Tongue (tissue), 3 donors: ENCODE measurements at places on chromosomes 3 and 15. TPM values are rescaled to one million over a fixed set of nuclear protein-coding genes. Genes with fewer than 3 reads are reported as not detected.

Gene TIPIN
- 10.7 TPM for total RNA-seq

Gene RNF168
- total RNA-seq, result 18.8 TPM

Gene CELF6
- 1.3 TPM for total RNA-seq

Gene LRTM1
- 84.2 TPM for total RNA-seq

Gene STAG1
- 95.8 TPM for total RNA-seq

Gene EFHB
- total RNA-seq, result 1.7 TPM

Gene CNTN3
- 6.9 TPM for total RNA-seq

Gene SPINT1
- total RNA-seq, result 49.2 TPM

Gene DPPA4
- 1.7 TPM for total RNA-seq

Gene ZNF385D
- total RNA-seq, result 5.4 TPM

Gene HGD
- 2.5 TPM for total RNA-seq

Gene ROBO2
- 22.1 TPM for total RNA-seq

Gene ACTC1
- 1,740 TPM for total RNA-seq

Gene NCKIPSD
- total RNA-seq, result 11.3 TPM

Gene OR5K2
- not detected for total RNA-seq

Gene B3GALNT1
- total RNA-seq, result 27.5 TPM

Gene ROPN1B
- total RNA-seq, result 1.3 TPM

Gene PSTPIP1
- total RNA-seq, result 5.3 TPM

Gene BUB1B
- 26.4 TPM for total RNA-seq

Gene ZNF619
- total RNA-seq, result 8.4 TPM

Gene MUC13
- not detected for total RNA-seq

Gene NOX5
- total RNA-seq, result not detected

Gene GRAMD2A
- 0.51 TPM for total RNA-seq

Gene FOXB1
- not detected for total RNA-seq

Gene LIPH
- 1.3 TPM for total RNA-seq

Gene TERC
- 179 TPM for total RNA-seq

Gene FBXW12
- total RNA-seq, result not detected

Gene TMCO5A
- not detected for total RNA-seq

Gene ACTRT3
- total RNA-seq, result 1.7 TPM

Gene CNTN4
- 34.3 TPM for total RNA-seq

Gene GOLGA8G
- not detected for total RNA-seq

Gene ACKR2
- 2.2 TPM for total RNA-seq

Gene PLA2G4B
- 10.7 TPM for total RNA-seq

Gene OSBPL10
- 40.6 TPM for total RNA-seq

Gene MED12L
- total RNA-seq, result 8.5 TPM

Gene SLC9A9
- total RNA-seq, result 28.4 TPM

Gene BFSP2
- not detected for total RNA-seq

Gene RASL12
- 32.8 TPM for total RNA-seq

Gene FGD5
- total RNA-seq, result 26.1 TPM

Gene GOLGA8M
- total RNA-seq, result 0.10 TPM

Gene CHRNA7
- 2.8 TPM for total RNA-seq

Gene PTPN23
- 18.8 TPM for total RNA-seq

Gene ARPIN
- 23.2 TPM for total RNA-seq

Gene CPEB1
- total RNA-seq, result 1.1 TPM

Gene GPR62
- total RNA-seq, result 0.41 TPM

Gene MINAR1
- total RNA-seq, result 0.82 TPM

Gene PLSCR5
- total RNA-seq, result not detected

Gene CIAO2A
- total RNA-seq, result 42.5 TPM

Gene MESP2
- total RNA-seq, result not detected

Gene UBAP1L
- 2.3 TPM for total RNA-seq

Gene BRK1
- 107 TPM for total RNA-seq

Gene CPA3
- 10.2 TPM for total RNA-seq

Gene SPSB4
- total RNA-seq, result 18.7 TPM
